Nasal cavity respiratory epithelium epithelial cell of viscerocranial mucosa (primary cell): ENCODE measurements at places on chromosomes 1 and 21. TPM values are rescaled to one million over a fixed set of nuclear protein-coding genes. Genes with fewer than 3 reads are reported as not detected.

RPRD2 gene
- 7.5 and 12.9 TPM in 2 replicates for total RNA-seq

PIGC gene
- total RNA-seq: 13.7 and 14.6 TPM in 2 replicates

RAB25 gene
- 46.8 and 48.7 TPM in 2 replicates for total RNA-seq

GABRD gene
- not detected in 2 replicates for total RNA-seq

CLDN17 gene
- total RNA-seq: 1.4 TPM in 1 of 2 replicates, not detected in the other

RGSL1 gene
- not detected in 2 replicates for total RNA-seq

AADACL3 gene
- total RNA-seq: not detected in 2 replicates

SYCP1 gene
- total RNA-seq: not detected in 2 replicates

PDC gene
- not detected in 2 replicates for total RNA-seq

MR1 gene
- 19.8 and 52.9 TPM in 2 replicates for total RNA-seq

MX2 gene
- 0.34 and 0.93 TPM in 2 replicates for total RNA-seq

JAM2 gene
- not detected in 2 replicates for total RNA-seq

TNFSF4 gene
- total RNA-seq: 0.34 and 1.4 TPM in 2 replicates

REN gene
- under 0.01 TPM in 1 of 2 replicates, not detected in the other for total RNA-seq

VHLL gene
- total RNA-seq: 0.57 TPM in 1 of 2 replicates, not detected in the other

HPDL gene
- 0.34 and 0.50 TPM in 2 replicates for total RNA-seq

PGLYRP3 gene
- total RNA-seq: 2.4 and 4.7 TPM in 2 replicates

PERM1 gene
- total RNA-seq: 0.07 TPM in 1 of 2 replicates, not detected in the other

S100A9 gene
- total RNA-seq: 1,477 and 2,600 TPM in 2 replicates

PRAMEF33 gene
- not detected in 2 replicates for total RNA-seq

CLEC20A gene
- total RNA-seq: not detected in 2 replicates

TEX38 gene
- not detected in 2 replicates for total RNA-seq

E2F2 gene
- under 0.01 and 0.36 TPM in 2 replicates for total RNA-seq
